Left lung (tissue), 14 donors: ENCODE measurements at places on chromosomes 2 and 18. TPM values are rescaled to one million over a fixed set of nuclear protein-coding genes. Genes with fewer than 3 reads are reported as not detected.

- DNase-seq, result no peak
These were observed 67.9 kb upstream of the ALPP start for GRCh38 chr2:232310696-232311095.

DNA sequence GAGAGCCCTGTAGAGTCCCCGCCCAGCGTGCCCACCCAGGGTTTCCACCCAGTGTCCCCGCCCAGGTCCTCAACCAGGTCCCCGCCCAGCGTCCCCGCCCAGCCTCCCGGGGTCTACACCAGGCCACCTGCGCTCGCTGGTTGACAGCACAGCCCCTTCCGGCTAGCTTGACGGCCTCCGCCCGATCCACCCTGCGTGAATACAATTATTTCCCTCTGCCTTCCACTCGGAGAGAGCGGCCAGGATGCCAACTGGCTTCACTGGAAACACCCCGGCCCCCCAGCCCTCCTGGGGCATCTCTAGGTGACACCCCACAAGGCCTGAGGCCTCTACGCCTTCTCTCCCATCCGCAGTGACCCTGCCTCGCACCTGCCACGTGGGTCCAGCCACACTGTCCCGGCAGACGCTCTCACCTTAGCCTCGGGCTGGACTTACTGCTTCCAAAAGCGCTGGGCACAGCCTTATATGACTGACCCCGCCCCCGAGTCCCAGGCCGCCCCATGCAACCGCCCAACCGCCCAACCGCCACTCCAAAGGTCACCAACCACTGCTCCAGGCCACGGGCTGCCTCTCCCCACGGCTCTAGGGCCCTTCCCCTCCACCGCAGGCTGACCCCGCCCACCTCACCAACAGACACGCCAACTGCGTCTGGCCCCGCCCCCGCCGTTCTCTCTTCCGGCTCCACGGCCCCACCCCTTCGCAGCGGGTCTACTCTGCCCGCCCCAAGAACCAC, 188.1 kb downstream of the LAMA1 start:
- DNase-seq, result no peak

DNA sequence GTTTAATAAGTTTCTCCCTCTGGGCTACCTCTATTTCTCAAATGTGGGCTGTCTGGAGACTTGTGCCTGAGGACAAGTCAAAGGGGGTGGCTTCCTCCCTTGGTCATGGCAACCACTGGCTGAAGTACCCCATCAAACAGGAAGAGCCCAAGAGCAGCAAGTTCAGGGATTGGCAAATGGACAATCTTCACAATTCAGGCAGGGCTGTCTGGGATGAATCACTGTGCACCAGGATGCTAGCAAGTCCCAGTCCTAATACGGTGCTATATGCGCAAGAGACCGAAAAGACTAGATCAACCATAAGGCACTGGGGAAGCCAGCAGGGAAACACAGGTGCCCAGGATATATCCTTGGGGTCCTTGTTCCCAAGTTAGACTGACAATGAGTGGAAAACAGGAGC, 75.5 kb downstream of the ANTXR1 start:
- DNase-seq, result no peak

Gene ITGB6
- 58.3 TPM for total RNA-seq

Gene NEU4
- total RNA-seq, result not detected
